ENCODE measurements at places on chromosomes 6 and 20.

DNA sequence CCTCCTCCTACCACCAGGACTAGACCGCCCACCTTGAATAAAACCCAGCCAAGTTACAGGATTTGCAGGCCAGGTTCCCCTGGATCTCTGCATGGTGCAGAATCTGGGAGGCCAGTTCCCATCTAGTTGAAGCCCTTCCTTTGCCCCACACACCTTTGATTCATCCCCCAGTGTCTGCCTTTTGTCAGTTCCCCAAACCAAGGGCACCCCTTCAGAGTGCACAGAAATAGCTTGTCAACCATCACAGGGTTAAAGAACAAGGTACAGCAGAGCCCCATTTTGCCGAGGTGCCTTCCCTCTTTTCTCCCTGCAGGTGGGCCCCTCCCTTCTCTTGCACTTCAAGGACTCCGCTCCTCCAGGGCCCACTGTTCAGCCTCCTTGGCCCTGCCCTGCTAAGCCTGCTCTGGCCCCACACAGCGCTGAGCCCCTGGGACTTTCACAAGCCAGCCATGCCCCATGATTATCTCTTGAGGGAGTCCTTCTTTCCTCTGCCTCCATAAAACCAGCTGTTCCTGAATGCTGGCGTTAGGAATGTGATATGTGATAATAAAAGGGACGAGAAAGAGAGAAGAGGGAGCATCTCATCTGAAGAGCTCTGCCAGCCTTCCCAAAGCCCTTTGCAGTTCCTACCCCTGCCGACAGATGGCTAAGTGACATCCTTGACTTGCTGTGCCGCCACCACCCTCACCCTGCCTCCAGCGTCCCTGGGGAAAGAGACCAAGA lies 280.3 kb downstream of the CDC5L start:
- no peak for DNase-seq

DNA sequence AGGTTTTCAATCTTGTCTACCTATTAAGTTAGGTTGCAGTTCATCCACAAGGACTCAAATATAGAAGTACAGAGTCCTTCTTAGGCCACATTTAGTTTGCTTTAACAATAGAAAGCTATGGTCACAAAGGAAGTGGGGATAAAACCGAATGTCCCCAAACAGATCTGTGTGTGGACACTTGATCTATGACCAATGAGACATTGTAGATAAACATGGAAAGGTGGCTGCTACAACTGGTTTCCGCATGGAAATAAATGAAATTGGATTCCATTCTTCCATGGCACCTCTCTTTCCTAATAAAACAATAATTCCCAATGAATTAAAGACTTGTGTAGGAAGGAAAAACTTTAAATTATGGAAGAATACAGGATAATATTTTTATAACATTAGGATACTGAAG lies 20.4 kb upstream of the DOK5 start:
- DNase-seq, result no peak

- DNase-seq, result no peak
These were observed 618.7 kb downstream of the PKHD1 start for GRCh38 chr6:51468704-51469103.

DNA sequence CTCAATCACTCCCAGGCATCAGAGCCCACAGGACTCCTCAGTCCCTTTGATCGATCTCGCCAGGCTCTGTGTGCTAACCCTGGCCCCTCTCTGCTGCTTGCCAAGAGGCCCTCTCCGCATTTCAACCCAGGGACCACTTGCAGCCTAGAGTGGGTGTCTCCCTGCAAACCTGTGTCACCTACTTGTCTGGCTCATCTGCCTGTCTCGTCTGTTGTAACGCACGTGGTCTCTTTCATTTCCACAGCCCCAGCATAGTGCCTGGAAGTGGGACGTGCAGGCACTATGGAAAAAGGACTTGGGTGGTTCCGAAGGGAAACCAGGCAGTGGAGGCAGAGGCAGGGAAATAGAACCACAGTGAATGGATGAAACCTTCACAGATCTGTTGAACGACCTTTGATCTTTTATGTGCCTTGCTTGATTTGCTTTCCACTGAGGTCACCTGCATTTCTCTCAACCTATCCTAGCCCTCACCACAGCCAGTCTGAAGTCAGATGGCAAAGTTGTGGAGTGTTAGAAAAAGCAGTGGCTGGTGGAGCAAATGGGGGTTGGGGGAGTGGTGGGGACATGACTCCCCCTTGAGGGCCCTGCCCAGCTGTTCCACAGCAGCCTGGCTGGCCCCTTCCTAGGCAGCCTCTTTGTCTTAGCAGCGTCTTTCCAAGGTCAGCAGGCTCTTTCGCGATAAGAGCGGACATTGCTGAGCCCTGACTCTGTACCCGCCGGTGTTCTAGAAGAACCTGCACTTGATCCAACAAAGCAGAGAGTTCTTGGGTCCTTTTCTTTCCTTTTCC lies 55.8 kb upstream of the TAGAP start:
- no peak for DNase-seq

Data from SK-N-MC (cell line).